ENCODE measurements at places on chromosomes 4 and X.

- DNase-seq, result peak; percentile 84
Observed at GRCh38 chrX:153763989-153764755, at the start of gene PLXNB3. TSS of gene PLXNB3 (plus strand) at chrX:153764249. CDS start at chrX:153765536, 1,287 bp downstream.

DNA sequence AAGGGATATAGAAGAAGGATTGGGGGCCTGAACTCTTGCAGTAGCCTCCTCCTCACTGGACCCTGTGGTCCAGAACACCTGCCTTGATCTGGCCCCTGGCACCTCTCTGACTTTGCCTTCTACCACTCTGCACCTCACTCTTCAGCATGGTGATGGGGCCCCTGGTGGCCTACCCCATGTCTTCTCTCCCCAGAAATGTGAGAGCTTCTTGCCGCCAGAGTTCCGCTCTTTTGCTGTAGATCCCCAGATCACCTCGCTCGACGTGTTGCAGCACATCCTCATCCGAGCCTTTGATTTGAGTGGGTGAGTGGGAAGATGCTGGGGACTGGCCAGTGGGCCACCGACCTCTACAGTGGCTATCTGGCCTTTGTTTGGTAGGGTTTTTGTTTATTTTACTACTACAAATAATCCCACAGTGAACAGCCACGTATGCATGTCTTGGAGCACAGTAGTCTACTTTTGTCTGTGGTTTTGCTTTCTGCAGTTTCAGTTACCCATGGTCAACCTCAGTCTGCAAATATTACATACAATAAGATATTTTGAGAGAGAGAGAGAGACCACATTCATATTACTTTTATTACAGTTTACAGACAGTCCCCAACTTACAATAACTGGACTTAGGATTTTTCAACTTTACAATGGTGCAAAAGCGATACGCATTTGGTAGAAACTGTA is 1.8 kb downstream of the TBC1D25 start:
- no peak for DNase-seq

DNA sequence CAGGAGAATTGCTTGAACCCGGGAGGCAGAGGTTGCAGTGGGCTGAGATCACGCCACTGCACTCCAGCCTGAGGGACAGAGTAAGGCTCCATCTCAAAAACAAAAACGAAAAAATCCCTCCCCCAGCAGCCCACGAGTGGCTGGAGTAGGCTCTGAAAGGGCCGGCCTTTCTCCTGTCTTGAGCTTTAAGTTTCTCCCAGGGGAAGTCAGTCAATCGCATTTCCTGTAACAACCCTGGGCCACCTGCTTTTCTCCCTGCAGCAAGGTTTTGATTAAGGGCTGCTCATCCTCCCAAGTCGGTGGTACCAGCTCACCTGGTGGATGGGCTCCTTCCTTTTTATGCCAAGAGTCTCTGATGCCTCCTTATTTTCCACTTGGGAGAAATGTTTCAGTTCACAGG is 2.0 kb upstream of the NYX start:
- DNase-seq, result no peak

DNA sequence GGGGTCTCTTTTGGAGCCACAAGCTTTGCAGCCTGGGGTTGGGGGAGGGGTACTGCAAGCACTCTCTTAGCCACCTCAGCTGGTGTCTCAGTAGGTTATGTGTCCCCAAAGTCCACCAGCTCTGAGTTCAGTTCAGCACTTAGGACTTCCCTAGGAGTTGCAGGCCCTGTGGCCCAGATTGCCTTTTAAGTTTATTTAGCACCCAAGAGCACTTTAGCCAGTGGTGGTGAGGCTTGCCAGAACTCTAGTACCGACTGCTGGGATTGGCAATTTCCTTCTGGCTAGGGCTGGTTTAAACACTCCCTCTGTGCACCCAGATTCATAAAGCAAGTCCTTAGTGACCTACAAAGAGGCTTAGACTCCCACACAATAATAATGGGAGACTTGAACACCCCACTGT is 489.9 kb upstream of the RPS6KA3 start:
- DNase-seq, result no peak

DNA sequence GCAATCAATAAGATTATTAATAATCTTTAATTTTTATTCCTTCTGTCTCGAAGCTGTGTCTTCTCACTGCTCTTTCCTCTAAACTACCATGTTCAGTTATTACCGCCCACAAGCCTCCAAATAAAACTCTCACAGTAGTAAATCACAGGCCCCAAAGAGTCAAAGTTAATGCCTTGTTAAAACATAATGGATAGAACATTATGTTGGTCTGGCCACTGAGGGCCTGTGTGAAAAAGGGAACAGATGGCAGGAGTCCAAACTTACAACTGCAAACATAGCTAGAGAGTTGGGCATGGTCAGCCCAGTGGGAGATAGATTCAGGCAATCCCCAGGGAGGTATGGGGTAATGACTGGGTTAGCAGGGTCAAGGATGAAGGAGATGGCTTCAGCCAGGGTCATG is 84.6 kb upstream of the TNIP3 start:
- no peak for DNase-seq
